ENCODE measurements at places on chromosomes 7 and 10. TPM values are rescaled to one million over a fixed set of nuclear protein-coding genes. Genes with fewer than 3 reads are reported as not detected.

The NKX2-3 gene
- not detected for total RNA-seq

The EGFR gene
- 31.1 TPM for total RNA-seq

The MAGI2 gene
- 43.4 TPM for total RNA-seq

The NT5C3A gene
- total RNA-seq, result 52.6 TPM

The TEX36 gene
- total RNA-seq, result 0.77 TPM

Data from spinal cord (tissue), 10 donors.